ENCODE measurements at places on chromosomes 7 and 10. TPM values are rescaled to one million over a fixed set of nuclear protein-coding genes. Genes with fewer than 3 reads are reported as not detected.

The AGR3 gene
- not detected for total RNA-seq

The GAD2 gene
- total RNA-seq = not detected

The GIMAP4 gene
- 0.13 TPM for total RNA-seq

The SPOCK2 gene
- 0.26 TPM for total RNA-seq

The FGFBP3 gene
- total RNA-seq = 1.1 TPM

The ABCB1 gene
- 3.9 TPM for total RNA-seq

The AGAP5 gene
- total RNA-seq = 2.6 TPM

The INA gene
- total RNA-seq = 0.44 TPM

The NKX1-2 gene
- not detected for total RNA-seq

The CSGALNACT2 gene
- 31.1 TPM for total RNA-seq

The AKR1C4 gene
- total RNA-seq = not detected

The GPR85 gene
- 2.1 TPM for total RNA-seq

The ANKRD7 gene
- total RNA-seq = 0.26 TPM

The UNCX gene
- not detected for total RNA-seq
